ENCODE measurements at places on chromosomes 11 and 22.

DNA sequence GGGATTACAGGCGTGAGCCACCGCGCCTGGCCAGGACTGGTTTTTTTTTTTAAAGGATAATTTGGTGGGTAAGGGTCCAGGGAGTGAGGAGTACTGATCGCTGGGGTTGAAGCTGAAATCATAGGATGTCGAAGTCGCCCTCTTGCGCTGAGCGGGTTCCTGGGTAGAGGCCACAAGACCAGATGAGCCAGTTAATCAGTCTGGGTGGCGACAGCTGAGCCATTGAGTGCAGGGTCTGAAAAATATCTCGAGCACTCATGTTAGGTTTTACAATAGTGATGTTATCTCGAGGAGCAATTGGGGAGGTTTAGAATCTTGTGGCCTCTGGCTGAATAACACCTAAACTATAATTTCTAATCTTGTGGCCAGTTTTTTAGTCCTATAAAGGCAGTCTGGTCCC lies 7.8 kb downstream of the APOL5 start:
- DNase-seq: no peak

- no peak for DNase-seq
These were observed 92.8 kb downstream of the USP35 start for GRCh38 chr11:78281511-78281910.

DNA sequence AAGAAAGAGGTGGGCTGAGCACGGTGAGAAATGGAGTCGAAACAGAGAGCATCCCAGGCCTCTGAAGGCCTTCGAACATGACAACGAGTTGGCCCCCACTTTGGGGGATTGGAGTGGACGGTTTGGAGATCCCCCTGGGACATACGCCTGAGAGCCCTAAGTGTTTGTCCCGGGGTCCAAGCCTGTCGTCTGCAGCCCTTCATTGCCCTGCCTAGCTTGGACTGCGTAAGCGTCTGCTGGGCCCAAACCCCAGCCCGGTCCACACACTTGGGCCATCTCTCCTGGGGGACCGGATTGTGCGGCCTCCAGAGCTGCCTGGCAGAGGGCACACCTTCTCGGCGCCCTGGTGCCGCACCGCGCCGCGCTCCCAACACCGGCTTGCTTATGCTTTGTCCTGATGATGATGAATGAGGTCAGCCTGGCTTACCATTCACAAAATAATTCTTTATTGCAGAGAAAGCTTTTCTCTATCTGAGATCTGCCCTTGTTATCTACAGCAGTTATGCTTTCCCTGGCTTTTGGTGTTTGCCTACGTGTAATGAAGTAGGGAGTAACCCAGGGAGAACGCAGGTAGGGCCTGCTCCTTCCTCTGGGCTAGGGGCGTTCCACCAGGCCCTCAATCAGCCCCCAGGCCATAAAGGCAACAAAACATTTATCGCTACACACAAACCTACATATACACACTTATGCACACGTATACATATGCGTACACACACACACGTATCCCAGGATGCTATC lies 85.9 kb upstream of the PPARA start:
- no peak for DNase-seq

- no peak for DNase-seq
These were observed 28.5 kb downstream of the ADORA2A start for GRCh38 chr22:24455751-24456426.

DNA sequence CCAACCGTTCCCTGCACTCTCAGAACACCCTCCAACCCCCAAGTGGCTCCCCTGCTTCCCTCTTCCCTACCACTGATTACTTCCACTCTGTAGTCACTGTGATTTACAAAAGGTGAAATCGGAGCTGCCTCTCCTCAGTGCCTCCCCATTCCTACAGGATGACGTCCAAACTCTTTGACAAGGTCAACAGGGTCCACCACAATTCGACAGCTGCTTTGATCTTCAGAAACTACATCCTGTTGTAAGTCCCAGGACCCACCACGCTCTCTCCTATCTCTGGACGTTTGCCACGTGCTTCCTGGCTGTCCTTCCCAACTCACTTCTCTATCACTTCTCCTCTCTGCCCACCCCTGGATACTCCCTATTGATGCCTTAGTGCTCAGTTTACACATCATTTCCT lies 85.0 kb upstream of the EIF3D start:
- DNase-seq: no peak

DNA sequence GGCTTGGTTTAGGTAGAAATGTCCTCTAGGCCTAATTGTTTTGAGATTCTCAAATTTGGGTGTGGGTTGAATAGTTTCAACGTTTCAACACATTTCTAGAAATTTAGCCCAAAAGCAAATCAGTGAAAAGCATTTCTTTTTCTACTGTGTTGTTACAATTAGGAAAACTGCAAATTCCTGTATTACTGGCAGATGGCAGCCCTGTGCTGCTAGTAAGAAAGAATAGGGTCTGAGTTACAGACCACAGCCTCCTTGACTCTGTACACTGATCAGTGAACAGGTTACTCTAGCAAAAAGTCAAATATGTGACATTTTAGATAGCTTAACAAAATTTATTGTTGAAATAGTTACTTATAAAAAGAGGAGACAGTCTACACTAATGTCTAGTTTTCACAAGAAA lies 703.0 kb downstream of the JRKL start:
- DNase-seq: no peak

DNA sequence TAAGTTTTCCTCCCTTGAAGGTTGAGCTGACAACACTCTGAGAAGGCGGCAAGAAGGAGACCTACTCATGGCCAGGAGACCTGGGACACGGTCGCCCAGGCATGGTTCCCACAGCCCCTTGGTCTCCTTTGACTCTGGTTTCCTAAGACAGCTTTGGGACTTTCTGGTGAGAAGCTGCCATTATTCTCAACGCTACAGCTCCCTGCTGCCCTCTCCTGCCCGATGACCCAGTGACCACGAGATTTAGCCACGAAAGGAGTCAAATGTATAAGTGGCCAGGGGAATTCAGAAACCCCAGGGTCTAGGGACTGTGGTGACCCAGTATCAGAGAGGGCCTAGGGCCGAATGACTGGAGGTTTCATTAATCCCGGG lies 699 bp upstream of the SDF2L1 start:
- DNase-seq: no peak

GRCh38 chr22:42869888-42870480 lies 12.9 kb upstream of the ARFGAP3 start:
- no peak for DNase-seq

GRCh38 chr11:561148-562003 lies 606 bp downstream of the RASSF7 start:
- DNase-seq: no peak

- DNase-seq: no peak
These were observed 1.0 kb upstream of the GTPBP1 start for GRCh38 chr22:38704654-38705234.

DNA sequence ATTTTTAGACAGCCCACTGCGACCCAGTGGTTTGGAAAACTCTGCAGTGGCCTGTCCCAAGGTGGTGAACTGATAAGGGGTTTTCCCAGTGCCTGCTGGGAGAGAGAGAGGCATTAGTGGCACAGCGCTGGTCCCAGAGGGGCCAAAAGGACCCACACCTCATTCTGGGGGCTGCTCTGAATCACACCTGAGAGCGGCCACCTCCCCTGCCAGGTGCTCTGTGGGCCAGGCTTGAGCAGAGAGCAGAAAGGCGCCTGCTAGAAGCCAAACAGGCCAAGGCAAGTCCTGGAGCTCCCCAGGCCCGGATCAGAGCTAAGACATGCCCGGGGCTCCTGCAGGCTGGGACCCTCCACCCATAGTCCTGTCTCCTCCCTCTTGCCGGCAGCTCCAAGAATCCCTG lies 20.9 kb downstream of the TRIM29 start:
- DNase-seq: no peak

DNA sequence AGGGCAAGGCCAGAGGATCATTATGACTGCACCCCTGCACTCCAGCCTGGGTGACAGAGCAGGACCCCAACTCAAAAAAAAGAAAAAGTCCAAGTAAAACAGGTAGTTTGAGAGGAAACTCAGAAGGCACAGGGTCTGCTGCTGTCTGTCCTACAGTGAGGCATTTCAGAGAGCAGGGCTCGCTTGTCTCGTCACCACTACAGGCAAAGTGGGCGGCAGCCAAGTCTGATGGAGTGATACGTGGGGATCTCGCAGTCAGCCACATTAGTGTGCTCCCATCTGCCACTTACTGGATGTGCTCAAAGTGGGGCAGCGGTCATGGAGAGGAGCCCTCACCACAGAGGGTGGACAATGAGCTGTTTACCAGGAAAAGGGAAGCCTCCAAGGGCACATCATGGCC lies 42.1 kb downstream of the PI4KA start:
- no peak for DNase-seq

- peak; percentile 28 for DNase-seq
These were observed 33.8 kb downstream of the OR2AG2 start for GRCh38 chr11:6737872-6738466.
